ENCODE measurements at places on chromosomes 2 and 18.

DNA sequence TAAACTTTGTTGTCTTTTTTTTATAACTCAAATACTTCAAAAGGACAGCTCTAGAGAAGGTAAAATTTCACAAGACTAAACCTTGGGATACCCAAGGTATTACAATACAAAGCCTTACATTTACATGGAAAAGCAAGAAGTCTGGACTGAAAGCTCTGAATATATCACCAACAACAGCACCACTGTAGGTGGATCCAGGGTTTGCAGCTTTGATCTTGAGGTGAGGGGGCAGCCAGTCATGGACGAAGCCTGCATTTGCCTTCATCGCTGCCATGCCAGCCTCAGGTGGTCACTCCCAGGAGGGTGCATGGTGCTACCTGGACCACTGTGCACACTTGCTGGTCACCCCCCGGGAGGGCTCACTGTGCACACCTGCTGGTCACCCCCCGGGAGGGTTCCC, 36.6 kb downstream of the RBFA start:
- DNase-seq = no peak

- peak; percentile 84 for DNase-seq
Measured at GRCh38 chr2:75772908-75773630, 62.4 kb upstream of the GCFC2 start.

GRCh38 chr2:155442755-155443372, 744.4 kb downstream of the KCNJ3 start:
- no peak for DNase-seq

DNA sequence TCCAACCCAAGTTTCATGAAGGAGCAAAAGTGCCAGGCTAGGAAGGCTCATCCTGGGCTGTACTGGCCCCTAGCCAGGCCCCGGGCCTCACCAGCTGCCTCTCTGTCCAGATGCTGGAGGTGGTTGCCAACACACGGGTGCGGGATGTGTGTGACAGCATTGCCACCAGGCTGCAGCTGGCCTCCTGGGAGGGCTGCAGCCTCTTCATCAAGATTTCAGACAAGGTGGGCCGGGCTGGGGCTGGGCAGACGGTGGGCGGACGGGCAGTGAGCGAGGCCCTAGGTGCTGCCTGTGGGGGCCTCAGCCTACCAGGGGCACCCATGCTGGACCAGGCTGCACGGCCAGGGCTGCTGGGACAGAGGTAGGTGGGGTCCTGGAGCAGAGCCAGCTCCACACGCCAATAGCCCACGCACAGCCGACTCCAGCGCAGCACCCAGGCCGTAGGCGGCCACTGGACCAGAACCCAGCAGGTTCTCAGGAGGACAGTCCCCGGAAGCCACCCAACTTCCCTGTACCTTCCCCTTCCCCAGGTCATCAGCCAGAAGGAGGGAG, 11.8 kb upstream of the GPR17 start:
- DNase-seq = no peak

- DNase-seq = peak; percentile 36
Measured at GRCh38 chr18:37537868-37538525, 27.6 kb downstream of the CELF4 start.
